Activated naive CD8-positive, alpha-beta T cell treated with anti-CD3 and anti-CD28 coated beads for 36 hours (primary cell): ENCODE measurements at places on chromosomes 6 and 20. TPM values are rescaled to one million over a fixed set of nuclear protein-coding genes. Genes with fewer than 3 reads are reported as not detected.

DNA sequence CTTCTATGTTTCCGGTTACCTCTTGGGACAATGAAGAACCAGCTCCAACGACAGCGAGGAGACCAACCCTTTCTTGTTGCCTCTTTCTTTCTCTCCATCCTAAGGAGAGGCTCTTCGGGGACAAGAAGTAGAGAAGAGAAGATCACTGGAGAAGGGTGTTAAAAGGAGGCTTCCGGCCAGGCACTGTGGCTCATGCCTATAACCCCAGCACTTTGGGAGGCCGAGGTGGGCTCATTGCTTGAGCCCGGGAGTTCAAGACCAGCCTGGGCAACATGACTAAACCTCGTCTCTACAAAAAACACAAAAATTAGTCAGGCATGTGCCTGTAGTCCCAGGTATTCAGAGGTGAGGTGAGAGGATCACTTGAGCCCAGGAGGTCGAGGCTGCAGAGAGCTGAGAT lies 90.8 kb upstream of the TNFAIP3 start:
- no peak for DNase-seq
- H3K4me3 ChIP-seq, result no peak overlapping the region
- H3K27ac ChIP-seq, result no peak overlapping the region
- H3K27me3 ChIP-seq, result no peaks in the 10 kb centered on the region
- H3K36me3 ChIP-seq, result no peaks in the 10 kb centered on the region

GRCh38 chr6:72061286-72061685 lies 174.9 kb downstream of the RIMS1 start:
- no peaks in the 10 kb centered on the region for H3K36me3 ChIP-seq
- H3K27me3 ChIP-seq, result no peaks in the 10 kb centered on the region
- no peak overlapping the region for H3K27ac ChIP-seq
- H3K4me1 ChIP-seq, result no peaks in the 10 kb centered on the region

DNA sequence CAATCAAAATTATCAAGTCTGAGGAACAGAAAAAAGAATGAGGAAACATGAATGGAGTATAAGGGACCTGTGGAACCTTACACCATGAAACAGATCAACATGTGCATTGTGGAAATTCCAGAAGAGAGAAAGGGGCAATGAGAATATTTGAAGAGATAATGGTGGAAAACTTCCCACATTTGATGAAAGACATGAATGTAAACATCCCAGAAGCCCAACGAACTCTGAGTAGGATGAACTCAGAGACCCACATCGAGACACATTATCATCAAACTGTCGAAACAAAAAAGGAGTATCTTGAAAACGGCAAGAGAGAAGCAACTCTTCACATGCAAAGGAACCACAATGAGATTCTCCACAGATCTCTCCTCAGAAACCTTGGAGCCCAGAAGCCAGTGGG lies 371.1 kb downstream of the CDKAL1 start:
- no peak overlapping the region for H3K27ac ChIP-seq
- no peaks in the 10 kb centered on the region for H3K27me3 ChIP-seq
- no peak for DNase-seq
- H3K36me3 ChIP-seq, result peaks cover 50% of the 10 kb centered on the region

The PERP gene
- 2.1 TPM for total RNA-seq

DNA sequence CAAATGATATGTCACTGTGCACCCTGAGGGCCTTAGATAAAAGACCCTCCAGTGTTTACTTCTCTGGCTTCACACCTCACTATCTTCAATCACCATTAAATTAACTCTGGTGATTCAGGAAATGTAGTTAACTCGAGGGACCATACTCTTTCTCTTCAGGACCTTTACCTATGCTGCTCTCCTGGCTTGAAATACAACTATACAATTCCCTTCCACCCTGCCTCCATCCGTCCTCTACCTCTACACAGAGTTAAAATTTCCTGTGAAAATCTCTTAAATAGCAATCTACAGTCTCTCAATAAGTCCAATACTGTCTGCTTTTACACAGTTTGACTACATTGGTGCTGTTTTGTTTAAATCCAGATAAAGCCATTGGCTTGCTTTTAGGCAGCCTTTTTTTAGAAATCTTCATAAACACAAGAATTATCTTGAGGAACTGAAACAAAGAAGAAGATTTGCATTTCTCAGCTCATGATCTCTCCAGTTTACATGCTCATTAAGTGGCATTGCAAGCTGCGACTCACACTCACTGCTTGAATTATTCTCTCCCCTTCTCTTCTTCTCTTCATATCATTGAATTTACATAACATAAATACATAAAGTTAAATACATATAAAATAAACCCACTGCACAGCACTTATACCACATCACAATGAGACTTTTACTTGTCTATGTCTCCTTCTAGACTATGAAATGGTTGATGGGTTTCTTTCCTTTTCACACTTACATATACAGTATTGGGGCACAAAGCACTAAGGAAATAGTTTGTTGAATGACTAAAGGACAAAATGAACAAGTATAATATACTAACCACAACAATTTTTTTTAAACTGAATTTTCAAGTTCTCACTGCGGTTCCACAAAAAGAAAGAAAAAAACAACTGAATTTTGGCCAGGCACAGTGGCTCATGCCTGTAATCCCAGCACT lies 239.0 kb upstream of the KCNQ5 start:
- no peak for DNase-seq
- H3K36me3 ChIP-seq, result no peaks in the 10 kb centered on the region
- no peaks in the 10 kb centered on the region for H3K4me1 ChIP-seq

DNA sequence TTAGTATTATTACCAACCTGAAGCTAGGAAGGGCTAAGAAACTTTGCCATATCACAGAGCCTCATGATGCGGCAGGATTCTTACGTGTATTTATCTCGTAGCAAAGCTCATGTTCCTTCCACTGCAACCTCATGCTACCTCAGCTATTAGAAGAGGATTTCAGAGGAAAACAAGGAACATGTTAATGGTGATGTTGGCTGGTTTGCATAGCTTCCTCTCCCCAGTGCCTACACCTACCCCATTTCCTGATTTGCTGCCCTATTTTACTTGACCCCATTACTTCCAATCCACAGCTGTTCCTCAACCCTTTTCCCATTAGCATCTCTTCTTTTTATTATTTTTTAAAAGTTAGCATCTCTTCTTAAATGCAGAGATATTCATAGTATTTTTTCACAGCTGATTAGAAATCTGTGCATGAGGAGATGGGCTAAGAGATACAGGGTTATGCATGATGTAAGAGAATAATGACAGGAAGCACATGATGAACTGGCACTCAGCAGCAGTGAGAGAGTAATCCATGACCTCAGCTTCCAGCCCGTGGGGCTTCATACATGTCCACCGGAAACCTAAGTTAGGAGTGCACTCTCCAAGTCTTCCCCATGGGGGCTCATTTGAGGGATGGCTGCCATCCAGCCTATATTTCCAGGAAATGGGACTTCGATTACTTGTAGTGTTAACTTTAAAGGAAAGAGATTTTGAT lies 106.1 kb upstream of the ASF1A start:
- H3K4me3 ChIP-seq, result no peak overlapping the region
- no peak overlapping the region for H3K27ac ChIP-seq
- DNase-seq, result no peak
- peaks cover 28% of the 10 kb centered on the region for H3K4me1 ChIP-seq
- H3K27me3 ChIP-seq, result no peaks in the 10 kb centered on the region

- no peaks in the 10 kb centered on the region for H3K4me1 ChIP-seq
- H3K27me3 ChIP-seq, result peaks cover 6% of the 10 kb centered on the region
- H3K36me3 ChIP-seq, result no peaks in the 10 kb centered on the region
- no peak for DNase-seq
- no peak overlapping the region for H3K4me3 ChIP-seq
These were observed 82.2 kb upstream of the SALL4 start for GRCh38 chr20:51884561-51884960.

- H3K4me3 ChIP-seq, result no peak overlapping the region
- no peaks in the 10 kb centered on the region for H3K27me3 ChIP-seq
- no peak for DNase-seq
- H3K27ac ChIP-seq, result no peak overlapping the region
These were observed 20.9 kb upstream of the KCNG1 start for GRCh38 chr20:51043811-51044210.

The DEFB124 gene
- not detected for total RNA-seq

DNA sequence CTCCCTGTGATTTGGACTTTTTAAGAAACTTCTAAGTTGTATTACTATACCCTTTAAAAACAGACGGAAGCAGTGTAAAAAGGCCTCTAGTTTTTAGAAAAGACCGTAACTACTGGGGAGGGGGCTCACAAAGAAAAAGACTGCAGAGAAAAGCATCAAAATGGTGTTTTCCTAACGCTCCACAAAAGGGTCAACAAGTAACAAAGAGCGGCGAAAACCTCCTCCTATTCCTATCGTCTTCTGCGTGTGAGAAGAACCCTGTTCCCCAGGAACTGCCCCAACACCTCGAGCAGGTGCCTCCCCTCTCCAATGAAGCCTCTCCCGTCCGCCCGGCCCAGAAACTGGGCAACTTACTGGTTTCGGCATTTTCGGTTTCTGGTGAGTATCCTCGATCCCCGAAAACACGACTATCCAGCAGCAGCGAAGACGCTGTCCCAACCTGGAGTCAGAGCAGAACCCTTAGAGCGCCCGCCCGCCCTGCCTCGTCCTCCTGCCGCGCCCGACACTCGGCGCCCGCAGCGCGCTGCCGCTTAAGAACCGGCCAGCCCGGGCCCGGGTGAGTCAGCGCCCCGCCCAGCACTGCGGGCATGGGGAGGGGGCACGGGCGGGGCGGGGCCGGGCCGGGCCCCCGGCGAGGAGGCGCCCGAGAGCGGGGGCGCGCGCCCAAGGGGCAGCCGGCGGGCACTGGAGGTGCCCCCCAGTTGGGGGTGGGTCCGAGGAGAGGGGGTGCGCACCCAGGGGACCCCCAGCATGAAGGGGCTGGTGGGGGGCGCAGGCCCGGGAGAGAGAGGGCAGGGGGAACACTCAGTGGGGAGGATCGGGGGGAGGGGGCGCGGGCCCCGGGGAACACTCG lies 1.2 kb downstream of the EZR start:
- H3K27ac ChIP-seq, result peak overlapping the region; percentile 94
- DNase-seq, result peak; percentile 84
- peaks cover 45% of the 10 kb centered on the region for H3K4me1 ChIP-seq
- peak overlapping the region; percentile 99 for H3K4me3 ChIP-seq
- no peaks in the 10 kb centered on the region for H3K27me3 ChIP-seq
- H3K36me3 ChIP-seq, result peaks cover 54% of the 10 kb centered on the region

DNA sequence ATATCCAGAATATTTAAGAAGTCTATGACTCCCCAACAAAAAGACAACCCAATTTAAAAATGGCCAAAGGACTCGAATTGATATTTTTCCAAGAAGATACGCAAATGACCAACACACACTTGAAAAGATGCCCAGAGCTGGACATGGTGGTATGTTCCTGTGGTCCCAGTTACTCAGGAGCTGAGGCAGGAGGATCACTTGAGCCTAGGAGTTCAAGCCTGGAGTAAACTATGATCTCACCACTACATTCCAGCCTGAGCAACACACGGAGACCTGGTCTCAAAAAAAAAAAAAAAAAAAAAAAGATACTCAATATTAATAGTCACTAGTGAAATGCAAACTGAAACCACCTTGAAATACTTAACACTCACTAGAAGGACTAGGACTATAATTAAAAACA lies 12.2 kb upstream of the ARMC2 start:
- no peaks in the 10 kb centered on the region for H3K36me3 ChIP-seq
- no peak overlapping the region for H3K4me3 ChIP-seq
- peaks cover 14% of the 10 kb centered on the region for H3K27me3 ChIP-seq
- DNase-seq, result no peak
- H3K27ac ChIP-seq, result no peak overlapping the region
- peaks cover 22% of the 10 kb centered on the region for H3K4me1 ChIP-seq

GRCh38 chr20:574297-574942 lies 30.8 kb upstream of the CSNK2A1 start:
- DNase-seq, result no peak
- H3K27me3 ChIP-seq, result peaks cover 38% of the 10 kb centered on the region
- H3K36me3 ChIP-seq, result no peaks in the 10 kb centered on the region
- no peak overlapping the region for H3K4me3 ChIP-seq

- no peak overlapping the region for H3K27ac ChIP-seq
- no peaks in the 10 kb centered on the region for H3K36me3 ChIP-seq
- DNase-seq, result no peak
- no peaks in the 10 kb centered on the region for H3K4me1 ChIP-seq
- H3K27me3 ChIP-seq, result peaks cover under 1% of the 10 kb centered on the region
These were observed 33.5 kb upstream of the GCLC start for GRCh38 chr6:53578371-53578770.

- no peak overlapping the region for H3K4me3 ChIP-seq
- H3K36me3 ChIP-seq, result peaks cover 5% of the 10 kb centered on the region
- H3K27me3 ChIP-seq, result peaks cover 4% of the 10 kb centered on the region
- peaks cover 21% of the 10 kb centered on the region for H3K4me1 ChIP-seq
- DNase-seq, result no peak
- H3K27ac ChIP-seq, result no peak overlapping the region
These were observed 118.7 kb downstream of the HFE start for GRCh38 chr6:26205625-26206574.

- no peaks in the 10 kb centered on the region for H3K4me1 ChIP-seq
- H3K27ac ChIP-seq, result no peak overlapping the region
- H3K27me3 ChIP-seq, result no peaks in the 10 kb centered on the region
- no peak overlapping the region for H3K4me3 ChIP-seq
- no peak for DNase-seq
- peaks cover 10% of the 10 kb centered on the region for H3K36me3 ChIP-seq
These were observed 59.8 kb downstream of the DOP1A start for GRCh38 chr6:83127258-83127657.

DNA sequence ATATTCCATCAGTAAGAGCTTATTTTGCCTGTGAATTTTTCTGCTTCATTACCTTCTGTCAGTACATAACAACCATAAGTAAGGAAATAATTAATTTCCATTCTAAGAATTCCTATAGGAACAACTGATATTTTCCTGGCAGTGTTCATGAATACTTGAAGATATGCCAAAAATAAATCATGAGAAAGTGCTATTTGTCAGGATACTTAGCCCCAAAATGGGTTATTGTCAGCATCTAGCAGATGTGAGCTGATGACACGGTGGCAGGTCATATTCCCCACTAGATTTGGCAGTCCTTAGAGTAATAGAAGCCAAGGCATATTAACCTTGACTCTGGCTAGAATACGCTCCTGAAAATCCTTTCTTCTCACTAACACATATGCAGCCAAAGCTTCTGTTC lies 43.2 kb upstream of the CRISP1 start:
- H3K27ac ChIP-seq, result no peak overlapping the region
- no peaks in the 10 kb centered on the region for H3K36me3 ChIP-seq
- no peaks in the 10 kb centered on the region for H3K4me1 ChIP-seq
- no peak for DNase-seq
- H3K4me3 ChIP-seq, result no peak overlapping the region
- no peaks in the 10 kb centered on the region for H3K27me3 ChIP-seq

GRCh38 chr6:139344186-139344963 lies 30.1 kb downstream of the CITED2 start:
- H3K4me1 ChIP-seq, result peaks cover 26% of the 10 kb centered on the region
- peaks cover 4% of the 10 kb centered on the region for H3K36me3 ChIP-seq
- no peak overlapping the region for H3K4me3 ChIP-seq

DNA sequence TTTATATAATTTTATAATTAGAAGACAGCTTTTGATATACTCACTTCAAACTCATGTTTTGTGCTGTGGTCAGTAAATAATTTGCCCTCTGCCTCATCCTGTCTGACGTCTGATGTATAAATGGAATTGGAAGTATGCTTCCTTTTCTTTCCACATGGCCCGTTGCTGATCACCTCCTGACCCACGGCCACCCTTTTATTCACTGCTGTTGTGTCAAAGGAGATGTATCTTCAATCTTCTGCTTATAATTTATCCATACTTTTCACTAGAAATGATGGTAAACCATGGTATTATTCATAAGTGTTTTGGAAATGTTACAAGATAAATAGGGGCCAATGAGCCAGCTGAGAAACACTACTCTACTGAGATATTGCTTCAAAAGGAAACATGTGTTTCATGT lies 841.8 kb downstream of the PHF3 start:
- DNase-seq, result no peak
- H3K36me3 ChIP-seq, result no peaks in the 10 kb centered on the region
- H3K4me1 ChIP-seq, result no peaks in the 10 kb centered on the region
- no peak overlapping the region for H3K27ac ChIP-seq
